Amniotic stem cell (primary cell): ENCODE measurements at places on chromosomes 16 and 17.

DNA sequence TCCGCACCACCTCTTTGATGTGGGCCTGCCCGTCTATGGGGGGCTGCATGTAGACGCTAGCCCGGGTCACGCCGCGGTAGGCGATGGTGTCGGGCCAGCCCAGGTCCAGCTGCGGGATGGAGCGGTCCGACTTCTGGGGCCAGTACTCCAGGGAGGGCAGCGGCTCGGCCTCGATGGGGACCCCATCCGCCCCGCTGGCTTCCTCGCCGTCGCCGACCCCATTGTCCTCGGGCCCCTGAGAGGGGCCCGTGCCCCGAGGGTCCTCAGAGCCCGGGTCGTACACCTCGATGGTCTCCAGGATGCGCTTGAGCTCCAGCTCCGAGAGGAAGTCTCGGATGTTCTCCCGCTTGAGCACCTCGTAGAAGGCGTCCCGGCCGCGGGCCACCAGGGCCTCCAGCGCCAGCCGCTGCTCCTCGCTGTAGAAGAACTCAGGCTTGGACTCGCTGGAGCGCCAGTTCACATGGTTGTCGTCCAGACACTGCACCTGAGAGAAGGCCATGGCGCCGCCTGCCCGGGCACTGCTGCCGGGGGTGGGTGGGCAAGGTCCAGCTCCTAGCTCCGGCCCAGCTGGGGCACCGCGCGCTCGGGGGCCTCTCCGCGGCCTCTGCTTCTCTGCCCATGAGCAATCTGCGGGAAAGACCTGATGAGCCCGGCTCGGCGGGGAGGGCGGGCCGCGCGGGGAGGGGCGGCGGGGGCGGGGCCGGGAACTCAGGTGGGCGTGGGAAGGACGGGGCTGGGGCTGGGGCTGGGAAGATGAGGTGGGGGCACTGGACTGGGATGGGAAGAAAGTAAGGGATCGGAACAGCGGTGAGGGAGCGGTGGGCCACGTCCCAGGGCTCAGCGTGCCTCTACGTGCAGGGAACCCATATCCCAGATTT, 782 bp downstream of the FAM83G start:
- no peak for DNase-seq

- DNase-seq = no peak
These were observed 516.4 kb downstream of the GRIN2A start for GRCh38 chr16:9665851-9666271.

DNA sequence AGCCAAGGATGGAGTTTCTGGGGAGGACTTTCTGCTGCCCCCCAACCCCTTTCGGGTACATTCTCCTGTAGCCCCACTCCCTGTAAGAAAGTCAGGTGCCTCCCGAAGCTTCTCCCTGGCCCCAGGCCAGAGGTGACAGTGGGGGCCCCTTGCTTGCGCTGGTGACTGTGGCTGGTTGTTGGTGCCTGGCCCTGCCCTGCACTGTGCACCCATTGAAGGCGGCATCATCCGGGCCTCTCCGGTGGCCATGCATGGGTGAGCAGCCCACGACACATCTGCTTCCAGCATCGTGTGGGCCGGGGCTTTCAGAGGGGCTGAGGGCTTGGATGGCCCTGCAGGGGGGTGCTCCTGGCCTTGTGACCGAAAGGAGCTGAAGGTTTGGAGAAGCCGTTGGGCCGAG, 297.0 kb downstream of the SEC14L1 start:
- DNase-seq = no peak

- DNase-seq = no peak
These were observed 14.2 kb upstream of the MPHOSPH6 start for GRCh38 chr16:82184213-82184612.

DNA sequence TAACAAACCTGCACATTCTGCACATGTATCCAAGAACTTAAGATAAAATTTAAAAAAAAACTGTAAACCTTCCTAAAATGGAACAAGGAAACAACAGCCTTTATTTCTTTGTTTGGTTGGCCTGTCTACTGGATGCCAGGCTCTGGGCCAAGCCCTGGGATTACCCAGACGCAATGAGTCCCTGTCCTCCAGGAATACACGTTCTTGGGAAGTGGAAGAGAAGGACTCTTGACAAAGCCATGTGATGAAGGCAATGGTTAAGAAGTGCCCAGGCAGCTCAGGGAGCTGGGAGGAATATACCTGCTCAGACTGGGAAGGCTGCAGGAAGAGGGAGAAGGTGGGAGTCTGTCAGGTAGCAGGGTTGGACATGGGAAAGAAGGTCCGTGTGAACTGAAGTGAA, 115.4 kb downstream of the AXIN2 start:
- no peak for DNase-seq

DNA sequence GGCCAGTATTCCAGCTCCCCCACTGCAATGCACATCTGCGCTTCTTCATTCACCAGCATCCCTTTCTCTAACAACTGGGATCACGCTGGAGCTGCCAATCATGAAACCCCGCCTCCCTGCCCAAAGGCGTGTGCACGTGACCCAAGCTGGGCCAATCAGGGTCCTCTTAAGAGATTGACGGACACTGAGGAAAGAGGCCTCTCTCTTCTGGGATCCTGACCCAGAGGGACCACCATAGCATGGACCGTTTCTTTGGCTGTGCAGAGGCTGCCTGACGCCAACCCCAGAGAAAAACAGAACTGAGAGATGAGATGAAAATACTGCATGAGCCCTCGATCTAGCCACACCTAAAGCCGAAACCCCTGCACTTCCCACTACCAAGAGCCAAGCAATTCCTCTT, 32.0 kb downstream of the COTL1 start:
- DNase-seq = no peak

- no peak for DNase-seq
These were observed 8.4 kb downstream of the HBQ1 start for GRCh38 chr16:188674-189073.

GRCh38 chr17:77882481-77883212, 75.9 kb upstream of the TNRC6C start:
- no peak for DNase-seq

GRCh38 chr16:3807425-3808123, 72.9 kb downstream of the CREBBP start:
- no peak for DNase-seq

- DNase-seq = no peak
These were observed 1.0 kb upstream of the MSI2 start for GRCh38 chr17:57255182-57255775.

DNA sequence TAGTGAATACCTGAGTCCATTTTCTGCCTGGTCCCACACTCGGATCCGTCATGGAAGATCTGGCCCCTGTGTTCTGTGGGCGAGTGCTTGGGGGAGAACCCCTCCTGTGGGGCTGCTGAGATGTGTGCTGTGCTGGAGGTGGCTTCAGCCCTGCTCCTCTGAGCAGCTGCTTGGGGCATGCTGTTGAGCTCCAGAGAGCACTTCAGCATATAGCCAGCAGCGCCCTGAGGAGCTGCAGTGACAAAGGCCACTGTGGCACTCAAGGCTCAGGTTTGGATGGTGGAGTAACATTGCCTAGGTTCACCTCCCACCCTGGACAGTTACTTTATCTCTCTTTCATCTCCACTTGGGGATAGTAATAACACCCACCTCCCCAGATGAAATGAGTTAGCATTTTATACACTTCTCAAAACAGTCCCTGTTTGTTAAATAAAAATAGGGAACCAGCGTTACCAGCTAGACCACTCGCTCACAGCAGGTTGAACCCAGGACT, 75.3 kb downstream of the KSR1 start:
- DNase-seq = no peak

GRCh38 chr17:65173284-65173793, 36.2 kb downstream of the RGS9 start:
- no peak for DNase-seq

DNA sequence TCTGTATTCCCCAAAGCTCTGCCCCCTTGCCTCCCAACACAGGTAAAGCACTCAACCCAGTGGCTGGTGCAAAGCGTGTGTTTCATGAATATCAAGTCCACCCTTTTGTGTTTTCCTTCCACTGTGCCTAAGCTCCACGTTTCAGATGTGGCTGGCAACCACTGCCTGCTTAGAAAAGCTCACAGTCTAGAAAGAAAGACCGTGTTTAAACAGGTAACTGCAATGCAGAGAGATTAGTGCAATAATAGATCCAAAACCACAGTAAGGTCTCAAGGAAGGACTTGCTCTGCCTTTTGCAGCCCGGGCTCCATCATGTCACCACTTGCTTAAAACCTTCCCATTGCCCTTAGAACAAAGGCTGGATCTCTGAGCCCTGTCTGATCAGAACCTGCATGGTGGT, 240.2 kb upstream of the C16orf82 start:
- no peak for DNase-seq

DNA sequence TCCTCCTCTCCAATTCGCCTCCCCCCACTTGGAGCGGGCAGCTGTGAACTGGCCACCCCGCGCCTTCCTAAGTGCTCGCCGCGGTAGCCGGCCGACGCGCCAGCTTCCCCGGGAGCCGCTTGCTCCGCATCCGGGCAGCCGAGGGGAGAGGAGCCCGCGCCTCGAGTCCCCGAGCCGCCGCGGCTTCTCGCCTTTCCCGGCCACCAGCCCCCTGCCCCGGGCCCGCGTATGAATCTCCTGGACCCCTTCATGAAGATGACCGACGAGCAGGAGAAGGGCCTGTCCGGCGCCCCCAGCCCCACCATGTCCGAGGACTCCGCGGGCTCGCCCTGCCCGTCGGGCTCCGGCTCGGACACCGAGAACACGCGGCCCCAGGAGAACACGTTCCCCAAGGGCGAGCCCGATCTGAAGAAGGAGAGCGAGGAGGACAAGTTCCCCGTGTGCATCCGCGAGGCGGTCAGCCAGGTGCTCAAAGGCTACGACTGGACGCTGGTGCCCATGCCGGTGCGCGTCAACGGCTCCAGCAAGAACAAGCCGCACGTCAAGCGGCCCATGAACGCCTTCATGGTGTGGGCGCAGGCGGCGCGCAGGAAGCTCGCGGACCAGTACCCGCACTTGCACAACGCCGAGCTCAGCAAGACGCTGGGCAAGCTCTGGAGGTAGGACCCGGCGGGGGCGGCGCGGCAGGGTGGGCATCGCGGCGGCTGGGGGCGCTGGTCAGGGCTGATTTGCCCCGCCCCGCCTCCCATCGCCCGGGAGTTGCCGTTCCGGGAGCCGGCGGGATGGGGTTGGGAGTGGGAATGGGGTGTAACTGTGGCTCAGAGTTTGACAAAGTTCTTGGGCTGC, 567 bp downstream of the SOX9 start:
- DNase-seq = no peak

DNA sequence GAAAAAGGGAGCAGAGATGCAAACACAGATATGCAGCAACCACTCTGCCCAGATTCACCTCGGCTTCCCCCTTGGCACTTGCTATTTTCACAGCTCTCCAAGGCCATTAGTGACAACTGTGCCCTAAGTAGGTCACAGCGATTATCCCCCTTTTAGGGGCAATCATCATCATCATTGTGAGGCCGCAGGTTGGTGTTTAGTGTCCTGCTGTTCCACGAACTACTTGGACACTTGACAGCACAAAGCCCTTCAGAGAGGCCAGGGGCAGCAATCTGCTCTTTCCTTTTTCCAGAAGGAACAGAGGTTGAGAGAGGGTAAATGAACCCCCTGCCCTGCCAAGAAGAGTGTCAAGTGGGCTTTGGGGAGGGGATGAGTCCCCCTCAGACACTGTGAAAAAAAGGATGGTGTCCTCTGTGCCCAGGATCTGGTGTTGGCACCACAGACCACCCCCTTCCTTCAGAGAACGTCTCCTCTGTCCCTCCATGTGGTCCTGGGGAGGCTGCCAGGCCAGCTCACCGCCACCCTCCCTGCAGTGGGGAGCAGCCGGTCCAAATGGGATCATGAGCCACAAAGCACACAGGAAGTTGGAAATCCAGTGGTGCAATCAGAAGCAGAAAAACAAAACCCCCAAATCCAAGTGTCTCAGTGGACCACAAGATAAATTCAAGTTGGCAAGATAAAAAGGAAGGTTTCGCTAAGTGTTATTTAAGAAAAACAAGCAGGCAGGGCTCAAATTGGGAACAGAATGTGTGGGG, 78.4 kb upstream of the MED9 start:
- DNase-seq = no peak

DNA sequence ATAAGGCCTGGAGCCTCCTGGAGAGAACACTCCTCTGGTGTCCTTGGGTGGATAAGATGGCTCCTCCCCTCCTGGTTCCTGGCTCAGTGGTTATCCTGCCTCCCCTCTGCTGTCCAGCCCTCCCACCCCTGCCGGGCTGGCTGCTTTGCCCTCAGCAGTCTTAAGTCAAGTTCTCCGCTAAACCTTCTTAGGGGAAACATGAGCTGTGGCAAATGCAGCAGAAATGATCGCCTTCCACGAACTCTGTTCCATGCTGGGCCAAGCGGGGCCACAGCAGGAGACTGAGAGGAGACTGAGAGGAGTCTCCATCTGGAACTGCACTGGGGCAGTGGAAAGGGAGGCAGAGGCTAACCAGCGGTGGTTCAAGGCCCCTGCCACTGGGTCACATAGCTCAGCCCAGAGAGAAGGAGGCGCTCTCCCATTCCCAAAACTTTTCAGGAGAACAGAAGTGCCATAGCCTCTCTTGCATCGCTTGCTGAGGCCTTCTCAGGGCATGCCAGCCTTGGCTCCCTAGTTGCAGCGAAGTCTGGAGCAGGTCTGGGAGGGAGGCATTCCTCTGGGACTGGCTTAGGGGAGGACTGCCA, 26.9 kb downstream of the TNS4 start:
- DNase-seq = no peak

GRCh38 chr17:48012151-48012520, 25.5 kb downstream of the COPZ2 start:
- DNase-seq = no peak

- DNase-seq = no peak
These were observed 195.9 kb upstream of the C17orf78 start for GRCh38 chr17:37179893-37180292.

- no peak for DNase-seq
These were observed 7.5 kb downstream of the CACNG1 start for GRCh38 chr17:67051837-67052236.

DNA sequence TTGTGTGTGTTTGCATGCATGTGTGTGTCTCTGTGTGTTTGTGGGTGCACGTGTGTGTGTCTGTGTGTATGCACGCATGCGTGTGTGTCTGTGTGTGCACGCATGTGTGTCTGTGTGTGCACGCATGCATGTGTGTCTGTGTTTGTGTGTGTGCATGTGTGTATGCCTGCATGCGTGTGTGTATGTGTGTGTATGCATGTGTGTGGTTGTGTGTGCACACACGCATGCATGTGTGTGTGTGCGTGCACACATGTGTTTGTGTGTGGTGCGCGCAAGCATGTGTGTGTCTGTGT, 239.9 kb upstream of the TNRC6C start:
- DNase-seq = no peak

DNA sequence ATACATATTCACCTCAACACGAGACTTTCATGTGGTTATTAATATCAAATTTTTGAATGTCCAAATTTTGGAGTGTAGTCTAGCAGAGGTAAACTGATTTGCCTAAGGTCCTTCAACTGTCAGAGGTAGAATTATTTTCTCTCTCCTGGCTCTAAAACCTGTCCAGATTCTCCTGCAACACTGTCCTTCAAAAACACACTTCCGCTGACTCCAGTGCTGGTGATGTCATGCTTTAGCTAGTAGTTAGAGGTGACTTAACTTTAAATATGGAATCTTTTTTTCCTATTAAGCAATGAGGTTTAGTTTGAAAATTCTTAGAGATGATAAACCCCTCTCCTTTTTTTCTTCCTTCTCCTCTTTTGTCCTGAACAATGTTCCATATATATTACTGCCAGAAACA, 10.8 kb upstream of the CBLN1 start:
- DNase-seq = no peak

GRCh38 chr17:67443931-67444595, 67.0 kb downstream of the PITPNC1 start:
- DNase-seq = no peak
